Stimulated activated CD4-positive, alpha-beta T cell treated with anti-CD3 and anti-CD28 coated beads, Interleukin-1b, Interleukin-23, amount 100 ng/mL, for 1 hour (primary cell): ENCODE measurements at places on chromosomes 13 and 19.

GRCh38 chr13:99377641-99378040 lies 70.4 kb upstream of the GPR183 start:
- no peak for DNase-seq

- DNase-seq = no peak
Measured at GRCh38 chr13:59653916-59654315, 509.8 kb downstream of the DIAPH3 start.

- DNase-seq = no peak
Measured at GRCh38 chr13:43363156-43363953, 340.0 kb downstream of the DNAJC15 start.

DNA sequence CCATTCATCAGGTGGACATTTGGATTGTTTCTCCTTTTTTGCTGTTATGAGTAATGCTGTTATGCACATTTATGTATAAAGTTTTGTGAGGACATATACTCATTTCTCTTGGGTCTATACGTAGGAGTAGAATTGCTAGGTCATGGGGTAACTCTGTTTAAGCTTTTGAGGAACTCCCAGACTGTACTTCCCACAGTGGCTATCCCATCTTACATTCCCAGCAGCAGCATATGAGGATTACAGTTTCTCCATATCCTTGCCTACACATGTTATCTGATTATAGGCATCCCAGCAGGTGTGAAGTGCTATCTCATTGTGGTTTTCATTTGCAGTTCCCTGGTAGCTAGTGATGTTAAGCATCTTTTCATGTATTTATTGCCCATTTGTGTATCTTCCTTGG lies 5.9 kb downstream of the ZSCAN22 start:
- no peak for DNase-seq

GRCh38 chr13:109816112-109816807 lies 29.9 kb upstream of the IRS2 start:
- DNase-seq = no peak

DNA sequence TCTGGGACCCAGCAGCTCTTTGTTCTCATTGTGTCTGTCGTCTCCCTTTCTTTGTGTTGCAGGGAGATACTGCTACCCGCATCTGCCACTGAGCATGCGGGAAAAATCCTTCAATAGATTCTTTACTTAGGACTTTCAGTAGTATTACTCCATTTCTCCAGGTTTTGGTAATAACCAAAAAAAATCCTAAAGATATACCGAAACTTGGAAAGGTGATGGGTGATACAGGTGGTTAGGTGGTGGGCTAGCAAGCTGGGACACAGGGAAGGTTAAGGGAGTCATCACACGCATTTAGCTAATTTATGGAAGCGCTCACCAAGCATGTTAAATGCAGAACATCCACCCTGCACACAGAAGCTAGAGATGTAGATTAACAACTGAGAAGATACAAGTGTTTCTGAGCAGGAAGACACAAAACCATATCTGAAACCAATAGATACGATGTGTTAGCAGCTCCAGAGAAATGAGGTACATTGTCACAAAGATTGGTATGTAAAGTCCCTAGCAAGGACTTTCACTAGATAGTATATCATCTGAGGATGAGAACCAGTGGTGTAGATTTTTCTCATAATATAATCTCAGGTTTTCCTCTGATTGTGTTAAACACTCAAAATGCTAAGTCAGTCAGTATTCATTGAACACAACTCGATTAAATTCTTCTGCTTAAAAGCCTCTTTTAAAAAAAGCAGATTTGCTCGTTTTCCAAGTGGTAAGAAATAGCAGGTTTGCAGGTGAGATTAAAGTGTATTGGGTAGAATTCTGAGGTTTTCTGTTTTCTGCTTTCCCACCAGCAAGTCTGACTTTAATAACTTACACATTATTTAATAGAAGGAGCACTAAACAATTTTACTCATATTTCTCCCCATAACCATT lies 1.2 kb upstream of the SLAIN1 start:
- no peak for DNase-seq

GRCh38 chr13:23901365-23901764 lies 4.1 kb upstream of the C1QTNF9B start:
- DNase-seq = no peak

- no peak for DNase-seq
Measured at GRCh38 chr19:42024622-42025111, 30.6 kb upstream of the ATP1A3 start.

DNA sequence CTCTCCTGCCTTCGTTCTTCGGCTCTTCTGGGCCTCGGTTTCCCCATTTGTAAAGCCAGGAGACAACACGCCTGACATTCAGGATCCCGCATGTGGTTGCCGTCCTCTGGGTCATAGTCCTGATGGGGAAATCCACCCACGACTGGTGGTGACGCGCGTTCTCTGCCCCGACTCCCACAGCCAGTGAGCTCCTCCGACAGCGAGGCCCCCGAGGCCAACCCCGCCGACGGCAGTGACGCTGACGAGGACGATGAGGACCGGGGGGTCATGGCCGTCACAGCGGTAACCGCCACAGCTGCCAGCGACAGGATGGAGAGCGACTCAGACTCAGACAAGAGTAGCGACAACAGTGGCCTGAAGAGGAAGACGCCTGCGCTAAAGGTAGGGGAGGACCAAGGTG lies 16.4 kb downstream of the HDGFL2 start:
- no peak for DNase-seq

DNA sequence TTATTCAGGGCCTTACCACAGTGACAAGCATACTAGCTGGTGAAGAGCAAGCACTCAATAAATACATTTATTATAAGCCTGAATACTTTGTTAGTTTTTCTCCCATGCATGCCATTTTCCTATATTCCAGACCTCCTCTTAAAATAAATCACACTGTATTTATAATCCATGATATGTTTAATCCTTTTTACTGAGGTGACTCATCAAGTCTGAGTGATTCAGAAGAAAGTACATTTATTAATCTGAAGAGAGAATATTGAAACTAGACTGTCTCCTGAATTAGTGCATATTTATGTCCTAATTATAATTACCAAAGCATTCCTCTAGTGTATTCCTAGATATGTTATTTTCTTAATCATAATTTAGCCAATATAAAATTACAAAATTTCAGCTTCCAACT lies 323.3 kb downstream of the NALCN start:
- no peak for DNase-seq

GRCh38 chr19:16585808-16586476 lies 13.7 kb upstream of the SLC35E1 start:
- no peak for DNase-seq

- DNase-seq = no peak
Measured at GRCh38 chr13:44537248-44537647, 38.9 kb downstream of the TSC22D1 start.

- no peak for DNase-seq
Measured at GRCh38 chr13:35727881-35728280, 251.4 kb upstream of the MAB21L1 start.

GRCh38 chr19:50512112-50512998 lies 1.4 kb downstream of the ASPDH start:
- no peak for DNase-seq

- DNase-seq = no peak
Measured at GRCh38 chr13:109301726-109302125, 484.7 kb downstream of the IRS2 start.
